ENCODE measurements at places on chromosomes 2 and 18.

- DNase-seq: no peak
Measured at GRCh38 chr18:79111483-79111882, 42.3 kb downstream of the ATP9B start.

- no peak for DNase-seq
Measured at GRCh38 chr2:16584084-16584483, 81.5 kb downstream of the CYRIA start.

- no peak for DNase-seq
Measured at GRCh38 chr2:105553538-105554196, 154.8 kb upstream of the FHL2 start.

DNA sequence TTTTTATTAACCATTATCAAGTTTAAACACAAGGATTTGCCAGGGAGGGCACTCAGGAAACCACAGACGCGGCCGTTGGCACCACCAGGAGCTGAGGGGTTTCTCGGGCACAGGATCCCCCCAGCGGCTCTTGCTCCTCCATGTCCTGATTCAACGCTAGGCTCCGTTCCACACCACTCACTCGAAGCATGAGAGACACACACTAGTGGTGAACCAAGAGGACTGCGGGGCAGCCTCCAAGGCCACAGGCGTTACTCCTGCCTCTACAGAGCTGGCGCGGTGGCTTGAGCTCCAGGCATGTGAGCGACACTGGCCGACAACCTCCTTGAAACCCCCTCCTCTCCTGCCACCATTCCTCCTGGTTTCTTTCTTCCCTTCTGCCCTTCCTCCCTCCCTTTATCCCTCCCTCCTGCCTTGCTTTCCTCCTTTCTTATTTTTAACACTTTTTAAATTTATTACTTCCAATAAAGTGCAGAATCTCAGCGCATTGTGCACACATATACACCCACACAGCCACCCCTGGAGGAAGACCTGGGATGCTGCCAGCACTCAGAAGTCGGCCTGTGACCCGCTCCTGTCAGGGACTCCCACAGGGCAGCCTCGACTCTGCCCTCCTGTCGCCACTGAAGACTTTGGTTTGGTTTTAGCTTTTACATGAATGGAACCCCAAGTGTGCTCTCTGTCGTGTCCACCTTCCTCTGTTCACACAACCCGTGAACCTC is 21.7 kb downstream of the COX7A2L start:
- no peak for DNase-seq

DNA sequence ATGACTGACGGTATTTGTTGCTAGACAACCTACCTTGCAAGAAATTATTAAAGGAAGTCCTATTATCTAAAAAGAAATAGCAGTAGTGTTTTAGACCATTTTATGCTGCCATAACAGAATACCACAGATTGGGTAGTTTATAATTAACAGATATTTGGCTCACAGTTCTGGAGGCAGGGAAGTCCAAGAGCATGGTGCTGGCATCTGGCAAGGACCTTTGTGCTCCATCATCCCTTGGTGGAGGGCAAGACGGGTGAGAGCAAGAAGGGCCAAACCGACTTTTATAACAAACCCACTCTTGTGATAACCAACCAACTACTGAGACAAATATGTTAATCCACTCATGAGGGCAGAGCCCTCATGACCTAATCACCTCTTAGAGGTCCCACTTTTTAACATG is 91.2 kb downstream of the DYNC1I2 start:
- no peak for DNase-seq

GRCh38 chr2:65316072-65316471 is 88.4 kb downstream of the ACTR2 start:
- DNase-seq: peak; percentile 36

GRCh38 chr18:27616324-27616723 is 431.2 kb upstream of the CHST9 start:
- no peak for DNase-seq

DNA sequence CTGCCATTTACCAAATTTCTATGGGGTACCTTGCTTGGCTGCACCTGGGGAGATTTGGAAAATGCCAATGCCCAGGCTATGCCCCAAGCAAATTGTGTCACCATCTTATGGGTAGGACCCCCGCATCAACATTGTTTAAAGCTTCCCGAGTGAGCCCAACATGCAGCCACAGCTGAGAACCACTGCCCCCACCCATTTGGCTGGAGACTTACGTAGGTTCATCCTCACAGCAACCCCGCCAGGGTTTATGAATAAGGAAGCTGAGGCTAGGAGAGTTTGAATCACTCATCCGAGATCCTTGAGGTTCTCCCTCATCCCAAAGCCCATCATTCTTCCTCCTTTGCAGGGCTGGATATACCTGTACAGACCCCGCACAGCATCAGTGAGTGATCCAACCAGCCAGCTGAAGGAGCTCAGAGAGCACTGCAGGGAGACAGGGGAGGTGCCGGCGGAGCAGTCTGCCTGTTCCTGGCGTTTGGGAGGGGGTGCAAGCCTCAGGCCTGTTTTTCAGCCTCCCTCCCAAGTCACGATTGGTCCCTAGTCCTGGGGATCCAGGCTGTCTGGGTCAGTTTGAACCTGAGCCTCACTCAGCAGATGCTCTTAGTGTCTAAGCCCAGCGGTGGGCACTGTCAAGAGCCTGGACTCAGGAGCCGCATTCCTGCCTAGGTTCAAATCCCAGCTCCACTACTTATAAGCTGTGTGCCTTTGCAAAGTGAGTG is 164.9 kb downstream of the SMAD7 start:
- DNase-seq: no peak

DNA sequence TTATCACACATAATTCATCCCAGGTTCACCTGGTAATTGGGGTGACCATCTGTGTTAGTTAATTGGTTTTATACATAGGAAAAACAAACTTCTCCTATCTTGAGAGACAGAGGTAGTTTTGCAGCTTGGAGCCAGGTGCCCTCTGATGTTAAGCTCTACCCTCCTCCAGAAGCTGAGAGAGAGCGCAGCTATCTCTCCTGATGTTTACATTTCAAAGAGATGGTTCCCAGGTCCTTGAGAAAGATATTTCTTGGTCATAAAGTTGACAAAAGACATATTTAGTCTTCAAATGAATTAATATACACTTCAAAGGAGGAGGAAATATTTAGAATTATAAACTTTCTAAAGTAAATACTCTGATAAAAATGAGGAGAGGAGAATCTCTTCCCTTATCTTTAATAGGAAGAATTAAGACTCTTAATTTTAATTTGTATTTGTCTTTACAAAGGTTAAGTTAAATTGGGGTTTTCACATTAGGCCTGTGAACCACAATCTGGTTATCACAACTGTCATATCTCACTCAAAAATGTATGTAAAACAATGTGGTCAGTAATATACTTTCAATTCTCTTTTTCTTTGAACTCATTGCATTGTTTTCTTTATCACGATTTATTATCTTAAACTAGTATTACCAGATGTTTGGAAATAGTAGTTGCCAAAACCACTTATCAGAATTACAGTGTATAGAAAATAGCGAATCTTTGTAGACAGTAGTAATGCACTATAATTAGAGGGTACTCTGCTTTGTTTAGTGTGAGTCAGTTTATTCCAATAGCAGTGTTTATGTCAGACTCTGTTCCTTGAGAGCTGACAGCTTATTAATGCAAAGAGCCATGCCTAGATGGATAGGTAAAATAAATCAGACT is 26.8 kb downstream of the SERPINB4 start:
- no peak for DNase-seq

DNA sequence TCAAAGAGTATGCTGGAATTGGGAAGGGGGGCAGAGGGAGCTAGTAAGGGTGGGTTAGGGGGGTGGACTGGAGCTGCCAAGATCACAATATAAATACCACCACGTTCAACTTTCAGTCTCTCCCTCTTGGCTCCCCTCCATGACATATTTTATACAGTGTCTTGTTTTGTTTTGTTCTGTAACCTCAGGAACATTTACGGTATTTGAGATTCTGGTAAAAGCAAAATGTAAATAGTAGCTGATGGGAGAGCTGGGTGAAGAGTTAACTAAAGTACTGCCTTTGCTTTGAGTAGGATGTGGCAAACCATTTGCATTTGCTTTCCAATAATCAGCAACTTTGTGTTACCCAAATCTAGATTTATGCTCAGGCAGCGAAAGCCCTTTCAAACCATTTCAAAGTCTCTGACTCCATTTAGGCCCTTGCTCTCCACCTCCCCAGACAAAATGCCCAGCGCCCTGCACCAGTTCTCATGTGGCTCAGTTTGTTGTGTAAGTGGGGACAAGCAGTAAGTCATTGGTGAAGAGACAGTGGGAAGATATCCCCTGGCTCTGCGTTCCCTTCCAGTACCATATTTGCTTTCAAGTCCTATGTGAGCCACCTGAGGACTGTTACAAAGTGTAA is 17.4 kb downstream of the IRS1 start:
- no peak for DNase-seq

- no peak for DNase-seq
Measured at GRCh38 chr2:14285812-14286211, 346.7 kb upstream of the LRATD1 start.

GRCh38 chr2:127630096-127630863 is 15.7 kb upstream of the GPR17 start:
- DNase-seq: no peak

DNA sequence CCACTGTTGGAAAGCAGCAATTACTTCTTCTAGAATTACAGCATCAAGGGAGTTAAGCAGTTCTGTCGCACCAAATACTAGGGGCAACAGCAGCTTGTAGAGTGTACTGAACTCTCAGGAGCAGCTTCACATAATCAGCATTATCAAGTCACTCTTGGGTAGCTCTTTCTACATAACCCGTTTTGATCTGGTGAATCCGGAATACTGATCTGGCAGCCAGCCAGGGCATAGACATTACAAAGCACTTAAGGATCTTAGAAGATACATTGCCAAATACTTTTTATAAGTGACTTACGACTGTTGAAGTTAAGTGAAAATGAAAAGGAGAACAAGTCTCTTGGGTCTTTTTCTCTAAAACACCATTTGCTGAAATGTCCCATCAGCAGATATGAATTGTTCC is 73.2 kb upstream of the NETO1 start:
- no peak for DNase-seq

DNA sequence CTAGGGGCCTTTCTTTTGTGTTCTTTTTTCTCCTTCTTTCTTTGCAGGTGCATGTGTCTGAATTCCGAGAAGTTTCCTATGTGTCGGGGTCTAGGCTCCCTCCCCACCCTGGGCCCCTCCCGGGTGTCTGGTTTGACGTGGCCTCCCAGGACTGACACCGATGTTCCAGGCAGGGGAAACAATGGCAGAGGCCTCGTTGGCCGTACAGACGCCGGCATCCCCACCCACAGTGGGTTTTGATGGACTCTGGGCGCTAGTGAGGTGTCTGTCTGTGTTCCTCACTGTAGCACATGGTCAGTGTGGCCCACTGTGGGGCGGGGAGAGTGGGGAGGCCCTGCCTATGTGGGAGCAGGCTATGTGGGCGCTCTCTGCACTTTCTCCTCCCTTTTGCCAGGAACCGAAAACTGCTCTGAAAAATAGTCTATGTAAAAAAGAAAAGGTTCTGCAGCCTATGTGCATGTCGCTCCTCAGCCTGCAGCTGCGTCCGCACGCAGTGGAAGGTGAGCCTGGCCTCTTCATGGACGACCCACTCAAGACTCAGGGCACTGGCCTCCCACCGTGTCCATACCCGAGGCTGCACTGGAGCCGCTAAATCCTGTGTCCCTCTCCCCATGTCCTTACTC is 90.9 kb upstream of the ASB18 start:
- DNase-seq: no peak

GRCh38 chr18:77702686-77703085 is 453.0 kb downstream of the GALR1 start:
- DNase-seq: no peak

DNA sequence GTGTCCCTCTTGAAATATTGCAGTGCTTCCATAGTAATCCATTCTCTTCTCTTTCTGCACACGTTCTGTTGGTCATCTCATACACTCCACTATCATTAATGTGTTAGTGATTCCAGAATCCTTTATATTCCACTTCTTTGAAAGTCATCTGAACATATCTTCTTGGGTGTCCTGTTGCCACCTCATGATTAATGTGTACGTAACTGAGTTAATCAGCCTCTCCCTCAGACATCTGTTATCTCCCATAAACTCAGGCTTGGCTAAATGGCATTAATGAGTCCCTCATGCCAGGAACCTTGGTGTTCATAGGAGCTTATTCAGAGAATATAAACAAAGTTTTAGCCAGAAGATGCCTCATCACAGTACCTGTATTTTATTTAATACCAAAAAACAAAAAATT is 126.4 kb downstream of the NCOA1 start:
- peak; percentile 18 for DNase-seq

DNA sequence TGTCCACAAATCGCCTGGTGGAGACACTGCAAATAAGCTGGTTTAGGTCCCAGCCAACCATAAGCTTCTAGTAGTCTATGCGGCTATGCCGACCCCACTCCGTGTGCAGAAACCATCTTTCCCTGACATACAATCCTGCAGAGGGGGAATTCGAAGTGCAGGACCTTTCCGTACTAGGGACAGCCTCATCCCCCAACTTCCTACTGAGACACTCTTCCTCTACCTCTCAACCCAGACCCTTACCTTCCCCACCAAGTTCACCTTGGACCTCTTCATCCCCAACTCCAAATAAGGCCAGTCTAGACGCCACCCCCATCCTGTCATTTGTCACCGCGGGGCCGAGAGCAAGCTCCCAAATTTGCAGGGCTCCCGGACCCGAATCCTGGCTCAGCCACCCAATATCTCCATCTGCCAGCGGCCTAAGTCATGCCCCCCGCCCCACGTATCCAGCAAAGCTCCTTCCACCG is 496 bp downstream of the SUCLG1 start:
- DNase-seq: peak; percentile 31

DNA sequence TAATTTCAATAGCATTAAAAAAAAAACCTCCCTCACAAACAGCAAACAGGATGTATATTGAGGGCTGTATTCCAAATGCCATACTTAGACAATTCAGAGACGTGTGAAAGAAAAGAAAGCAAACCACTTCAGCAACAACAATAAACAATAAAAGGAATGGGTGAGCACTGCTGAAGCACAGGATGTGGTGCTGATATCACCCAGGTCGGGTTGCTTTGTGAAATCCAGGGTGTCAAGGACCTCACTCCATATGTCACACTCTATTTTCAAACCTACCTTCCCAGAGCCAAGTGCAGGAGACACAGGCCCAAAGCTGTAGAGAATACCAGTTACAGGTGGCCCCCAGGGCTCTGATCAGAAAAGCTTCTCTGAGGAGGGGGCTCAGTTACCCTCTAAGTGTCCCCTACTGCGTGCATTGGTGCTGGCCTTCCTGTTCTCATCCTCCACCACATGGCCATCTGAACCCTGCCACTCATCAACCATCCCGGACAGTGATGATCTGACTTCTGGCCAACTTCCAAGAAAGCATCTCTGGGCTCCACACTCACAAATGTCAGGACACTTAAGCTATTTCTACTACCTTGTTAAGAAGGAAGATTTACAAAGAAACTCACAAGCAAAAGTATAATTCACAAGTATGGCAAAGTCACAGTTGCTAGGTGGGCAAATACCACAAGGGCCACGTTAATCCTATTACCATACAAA is 363.0 kb downstream of the SS18 start:
- DNase-seq: no peak

- no peak for DNase-seq
Measured at GRCh38 chr2:218478544-218478943, 59.6 kb downstream of the VIL1 start.

GRCh38 chr18:21629089-21629832 is 17.1 kb downstream of the SNRPD1 start:
- no peak for DNase-seq

- DNase-seq: peak; percentile 11
Measured at GRCh38 chr2:98583816-98584618, 24.3 kb downstream of the COA5 start.

- DNase-seq: no peak
Measured at GRCh38 chr2:180322781-180323180, 315.7 kb upstream of the CWC22 start.

Data from adrenal gland (tissue), 19 donors.